ENCODE measurements at places on chromosomes 11 and 22.

GRCh38 chr11:17395978-17396377 lies 7.5 kb upstream of the KCNJ11 start:
- no peak for DNase-seq

- no peak for DNase-seq
These were observed 21.2 kb downstream of the RSF1 start for GRCh38 chr11:77799338-77799737.

DNA sequence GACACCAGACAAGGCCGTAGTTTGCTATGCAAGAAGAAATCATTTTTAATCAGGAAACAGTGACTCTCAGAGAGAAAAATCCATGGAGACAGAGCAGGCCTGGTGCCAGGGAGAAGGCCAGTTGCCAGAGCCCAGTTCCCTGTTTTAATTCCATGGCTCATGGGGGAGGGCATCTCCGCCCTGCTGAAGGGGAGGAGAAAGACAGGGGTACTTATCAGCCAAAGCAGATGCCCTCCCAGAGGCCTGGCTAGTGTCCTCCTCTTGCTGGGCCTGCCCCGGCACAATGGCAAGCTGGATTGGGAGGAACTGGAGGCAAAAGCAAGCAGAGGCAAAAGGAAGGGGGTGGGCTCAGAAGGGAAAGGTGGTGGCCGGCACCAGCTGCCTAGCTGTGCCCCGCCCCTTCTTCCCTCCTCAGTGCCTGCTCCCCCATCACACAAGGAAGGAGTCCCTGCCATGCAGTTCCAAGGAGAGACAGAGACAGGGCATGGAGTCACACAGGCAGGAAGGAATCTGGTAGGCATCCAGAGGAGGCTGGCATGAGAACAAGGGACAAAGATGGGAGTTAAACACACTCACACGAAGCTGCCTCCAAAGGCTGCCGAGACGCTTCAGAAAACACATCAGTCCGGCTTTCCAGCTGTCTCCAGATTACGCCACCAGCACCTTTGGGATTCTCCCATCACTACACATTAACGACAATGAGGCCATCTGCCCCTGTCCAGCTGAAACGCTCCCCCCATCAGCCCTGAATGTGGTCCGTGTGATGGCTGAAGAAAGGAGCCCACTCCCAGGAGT lies 591.8 kb downstream of the BUD13 start:
- DNase-seq: no peak

DNA sequence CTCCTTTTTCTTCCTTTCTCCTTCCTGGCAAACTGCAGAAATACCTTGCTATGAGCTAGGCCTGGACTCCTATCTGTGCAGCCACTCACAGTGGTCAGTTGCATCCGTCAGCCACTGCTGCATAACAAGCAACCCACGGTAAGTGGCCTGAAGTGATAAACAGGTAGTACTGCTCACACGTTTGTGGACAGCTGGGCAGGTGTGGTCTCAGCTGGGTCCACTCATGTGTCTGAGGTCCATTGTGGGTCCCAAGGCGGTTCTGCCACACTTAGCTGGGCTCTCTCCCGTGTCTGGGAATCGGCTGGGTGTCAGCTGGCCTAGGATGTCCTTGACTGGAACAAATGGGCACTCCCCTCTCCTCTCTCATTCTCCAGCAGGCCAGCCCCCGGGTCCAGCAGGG lies 109.3 kb downstream of the BRD1 start:
- no peak for DNase-seq

DNA sequence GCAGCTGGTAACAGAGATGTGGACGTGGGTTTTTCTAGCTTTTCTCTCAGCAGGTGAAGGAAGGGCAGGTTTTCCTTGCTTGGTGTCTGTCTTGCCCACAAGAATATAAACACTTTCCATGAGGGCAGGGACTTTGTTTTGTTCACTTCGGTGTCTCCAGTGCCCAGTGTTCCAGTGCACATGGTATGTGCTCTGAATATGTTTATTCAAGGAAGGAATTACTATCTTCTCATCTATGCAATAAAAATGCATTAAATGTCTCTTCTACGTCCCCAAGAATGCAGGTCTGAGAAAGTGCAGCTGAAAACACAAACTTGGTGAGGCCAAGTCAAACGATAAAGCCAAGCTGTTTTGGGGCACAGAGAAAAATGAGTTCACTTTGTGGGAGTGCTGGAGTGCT lies 56.3 kb upstream of the PLET1 start:
- no peak for DNase-seq

DNA sequence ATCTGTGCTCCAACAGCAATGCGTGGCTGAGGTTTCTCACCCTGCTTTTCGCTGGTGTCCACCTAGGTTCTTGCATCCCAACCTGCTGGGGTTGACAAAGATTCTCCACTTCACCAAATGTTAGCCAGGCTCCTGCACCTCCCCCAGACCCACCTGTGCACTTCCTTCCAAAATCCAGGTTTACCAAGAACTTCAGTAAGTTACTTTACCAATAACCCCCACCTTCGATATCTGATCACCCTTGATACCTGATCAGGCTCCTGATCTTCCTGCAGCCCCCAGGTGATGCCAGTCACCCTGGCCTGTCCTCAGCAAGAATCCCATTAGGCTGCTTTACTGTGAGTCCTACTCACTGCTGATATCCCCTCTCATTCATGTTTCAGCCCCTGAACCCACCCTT lies 1203.4 kb downstream of the TBC1D22A start:
- DNase-seq: no peak

DNA sequence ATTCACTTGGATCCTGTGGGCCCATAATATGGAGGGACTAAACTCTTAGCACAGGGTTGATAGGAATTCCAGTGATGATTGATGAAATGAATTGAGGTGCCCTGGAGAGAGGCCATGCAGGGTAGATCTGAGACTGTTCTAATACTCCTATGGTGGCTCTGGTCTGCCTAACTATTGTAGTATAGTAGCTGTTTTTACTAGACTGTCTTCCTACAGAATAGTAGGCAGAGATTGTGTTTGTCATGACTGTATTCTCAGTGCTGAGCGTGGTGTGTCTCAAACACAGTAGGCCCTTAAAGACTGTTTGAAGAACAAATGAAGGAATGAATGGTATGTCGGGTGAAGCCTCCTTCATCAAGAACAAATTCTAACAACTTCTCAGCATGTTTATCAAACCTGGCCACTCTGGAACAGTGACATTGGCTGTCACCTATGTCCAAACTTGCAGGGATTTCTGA lies 107.0 kb upstream of the SESN3 start:
- DNase-seq: no peak

DNA sequence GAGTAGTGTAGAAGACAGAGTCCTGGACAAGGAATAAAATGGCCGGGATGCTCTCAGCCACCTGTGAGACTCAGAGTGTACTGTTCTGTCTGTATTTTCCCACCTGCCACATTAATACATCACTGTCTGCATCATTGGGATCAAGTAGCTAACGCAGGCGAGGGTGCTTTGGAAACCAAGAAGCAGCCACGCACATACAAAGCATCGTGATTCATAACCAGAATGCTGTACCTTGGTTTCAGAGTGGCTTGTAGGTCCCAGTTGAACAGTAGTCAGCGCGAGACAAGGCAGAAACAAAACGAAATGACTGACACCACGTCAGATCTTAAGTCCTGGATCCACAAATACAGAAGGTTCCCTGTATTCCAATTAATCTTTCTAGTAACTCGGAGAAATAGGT lies 198.3 kb downstream of the GRIK4 start:
- DNase-seq: no peak

- no peak for DNase-seq
These were observed 1.7 kb downstream of the TOM1 start for GRCh38 chr22:35301372-35301874.

DNA sequence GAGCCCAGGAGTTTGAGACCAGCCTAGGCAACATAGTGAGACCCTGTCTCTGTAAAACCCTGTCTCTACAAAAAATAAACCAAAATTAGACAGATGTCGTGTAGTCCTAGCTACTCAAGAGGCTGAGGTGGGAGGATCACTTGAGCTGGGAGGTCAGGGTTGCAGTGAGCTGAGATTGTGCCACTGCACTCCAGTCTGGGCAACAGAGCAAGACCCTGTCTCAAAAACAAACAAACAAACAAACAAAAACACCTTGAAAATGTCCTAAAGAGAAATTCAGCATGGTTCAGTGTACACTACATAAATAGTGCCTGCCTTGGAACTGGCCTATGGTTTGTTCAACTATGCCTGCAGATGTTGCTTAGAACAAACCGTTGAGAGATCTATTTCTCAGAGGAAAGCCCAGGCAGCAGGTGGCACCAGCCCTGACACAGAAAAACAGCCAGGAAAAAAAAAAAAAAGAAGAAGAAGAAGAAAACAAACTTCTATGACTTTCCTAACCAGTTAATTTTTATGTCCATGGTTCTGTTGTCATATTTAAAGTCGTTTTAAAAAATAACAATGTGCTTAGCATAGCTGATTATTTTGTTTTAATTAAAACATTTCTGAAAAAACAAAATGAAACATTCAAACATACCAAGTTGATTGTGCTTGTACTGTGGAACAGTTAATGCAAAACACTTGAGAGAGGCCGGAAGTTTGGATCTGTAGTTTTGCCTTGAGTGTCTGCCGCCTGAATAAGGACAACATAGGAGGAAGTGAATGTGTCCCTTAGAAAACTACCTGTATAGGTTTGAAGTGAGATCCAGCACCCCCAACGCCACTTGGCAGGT lies 5.4 kb downstream of the KREMEN1 start:
- no peak for DNase-seq

- no peak for DNase-seq
These were observed at the start of gene NR1H3 for GRCh38 chr11:47257517-47258316. TSS of gene NR1H3 (plus strand) at chr11:47257996. CDS start at chr11:47259217, 1,221 bp downstream.

GRCh38 chr11:975827-976226 lies 50.2 kb downstream of the AP2A2 start:
- peak; percentile 53 for DNase-seq

GRCh38 chr11:95764267-95764898 lies 25.2 kb downstream of the FAM76B start:
- peak; percentile 82 for DNase-seq

- DNase-seq: no peak
These were observed 254.8 kb downstream of the GUCY1A2 start for GRCh38 chr11:106763501-106763900.

DNA sequence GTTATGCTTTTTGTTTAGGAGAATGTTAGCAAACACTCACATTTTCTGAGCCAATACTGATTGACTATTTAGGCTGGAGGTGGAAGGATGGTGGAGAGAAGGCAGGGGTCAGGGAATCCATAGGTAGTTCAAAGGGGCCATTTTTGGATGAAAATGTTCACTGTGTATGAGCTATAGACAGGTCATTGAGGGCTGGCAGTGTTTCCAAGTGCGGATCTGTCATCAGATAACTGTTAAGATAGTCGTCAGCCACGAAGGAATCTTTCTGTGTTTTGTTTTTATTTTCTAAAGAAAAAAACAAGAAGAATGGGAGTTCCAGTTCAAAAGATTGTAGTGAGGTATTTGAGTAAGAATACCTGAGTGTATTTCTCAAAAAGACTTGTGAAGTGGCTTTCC lies 3.1 kb downstream of the KCNJ5 start:
- DNase-seq: no peak

DNA sequence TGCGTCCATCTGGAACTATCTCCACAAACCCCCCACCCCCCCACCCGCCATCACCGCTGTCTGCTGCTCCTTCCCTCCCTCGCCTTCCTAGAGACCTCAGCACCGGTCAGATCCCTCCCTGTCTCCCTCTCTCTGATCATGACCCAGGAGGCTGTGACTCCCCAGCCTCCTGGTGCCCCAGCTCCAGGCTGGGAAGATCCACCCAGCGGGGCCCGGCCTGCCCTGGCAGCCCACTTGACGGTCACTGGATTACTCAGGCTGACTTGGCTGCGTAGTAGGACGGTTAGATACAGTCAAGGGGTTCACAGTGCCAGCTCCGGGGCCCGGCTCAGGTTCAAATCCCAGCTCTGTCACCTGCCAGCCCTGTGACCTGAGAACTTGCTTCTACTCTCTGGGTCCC lies 59.3 kb downstream of the ANO1 start:
- no peak for DNase-seq

DNA sequence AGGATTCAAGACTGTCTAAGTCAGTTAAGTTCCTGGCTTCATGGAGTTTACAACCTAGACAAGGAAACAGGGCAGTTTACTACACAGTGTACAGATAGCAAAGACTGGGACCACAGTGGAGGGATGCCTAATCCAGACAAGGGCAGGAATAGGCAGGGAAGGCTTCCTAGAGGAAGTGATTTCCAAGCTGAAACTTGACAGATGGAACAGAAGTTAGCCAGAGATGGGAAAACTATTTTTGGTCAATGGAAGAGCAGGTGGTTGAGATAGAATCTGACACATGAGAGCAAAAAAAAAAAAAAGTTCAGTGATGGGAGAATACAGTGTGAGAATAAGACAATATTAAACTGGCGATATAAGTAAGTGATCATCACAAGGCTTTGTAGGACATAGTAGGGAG lies 1.3 kb downstream of the COA4 start:
- DNase-seq: no peak

DNA sequence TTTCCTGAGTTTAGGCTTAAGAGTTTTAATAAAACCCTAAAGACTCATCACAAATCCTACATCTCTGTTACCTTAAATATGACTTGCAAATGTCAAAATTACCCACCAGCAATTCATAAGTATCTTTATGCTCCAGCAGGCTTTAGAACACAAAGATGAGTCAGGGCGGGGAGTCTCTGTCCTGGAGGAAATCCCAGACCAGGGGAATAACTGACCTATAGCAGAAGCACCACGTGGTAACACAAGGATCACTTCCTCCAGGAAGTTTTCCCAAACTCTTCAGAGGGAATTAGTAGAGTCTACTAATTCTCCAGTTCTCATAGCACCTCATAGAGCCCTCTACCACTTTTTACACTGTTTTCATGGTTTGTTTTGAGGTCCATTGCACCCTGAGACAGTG lies 217.0 kb downstream of the NAV2 start:
- no peak for DNase-seq

- no peak for DNase-seq
These were observed 152.5 kb upstream of the CADM1 start for GRCh38 chr11:115656669-115657068.

- no peak for DNase-seq
These were observed 2.3 kb downstream of the GAL3ST1 start for GRCh38 chr22:30572210-30572609.

DNA sequence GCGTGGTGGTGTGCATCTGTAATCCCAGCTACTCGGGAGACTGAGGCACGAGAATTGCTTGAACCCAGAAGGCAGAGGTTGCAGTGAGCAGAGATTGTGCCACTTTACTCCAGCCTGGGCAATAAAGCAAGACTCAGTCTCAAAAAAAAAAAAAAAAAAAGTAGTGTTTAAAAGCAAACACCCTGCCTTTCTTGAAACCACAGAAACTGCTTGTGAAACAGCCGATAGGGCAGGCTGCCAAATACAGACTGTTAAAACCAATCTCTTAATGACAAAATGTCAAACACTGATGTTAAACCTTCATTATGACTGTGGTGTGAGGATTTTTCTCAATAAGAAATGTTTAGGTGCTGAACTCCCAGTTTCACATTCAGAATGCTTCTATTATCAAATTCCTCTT lies 27.3 kb downstream of the MARK2 start:
- peak; percentile 29 for DNase-seq

DNA sequence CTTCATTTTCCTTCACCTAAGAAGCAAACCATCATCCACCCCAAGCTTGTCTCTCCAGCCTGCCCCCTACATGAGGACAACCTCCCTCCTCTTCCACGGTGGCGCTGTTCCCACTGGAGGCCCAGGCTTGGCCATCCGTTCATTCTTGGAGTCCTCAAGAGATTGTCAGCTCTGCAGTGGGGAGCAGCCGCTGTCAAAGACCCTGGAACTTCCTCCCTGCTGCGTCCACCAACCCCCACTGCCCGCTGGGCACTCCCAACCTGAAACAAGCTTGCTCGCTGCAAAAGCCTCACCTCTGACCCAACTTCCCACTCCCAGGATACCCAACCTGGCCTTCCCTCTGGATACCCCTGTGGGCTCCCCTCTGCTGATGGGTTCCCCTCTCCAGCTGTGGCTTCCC lies 10.4 kb upstream of the CD81 start:
- DNase-seq: no peak
